Fibroblast of pulmonary artery (primary cell): ENCODE measurements at places on chromosomes 7 and 10.

GRCh38 chr10:59002011-59002410 is 174.4 kb upstream of the PHYHIPL start:
- no peak for DNase-seq

DNA sequence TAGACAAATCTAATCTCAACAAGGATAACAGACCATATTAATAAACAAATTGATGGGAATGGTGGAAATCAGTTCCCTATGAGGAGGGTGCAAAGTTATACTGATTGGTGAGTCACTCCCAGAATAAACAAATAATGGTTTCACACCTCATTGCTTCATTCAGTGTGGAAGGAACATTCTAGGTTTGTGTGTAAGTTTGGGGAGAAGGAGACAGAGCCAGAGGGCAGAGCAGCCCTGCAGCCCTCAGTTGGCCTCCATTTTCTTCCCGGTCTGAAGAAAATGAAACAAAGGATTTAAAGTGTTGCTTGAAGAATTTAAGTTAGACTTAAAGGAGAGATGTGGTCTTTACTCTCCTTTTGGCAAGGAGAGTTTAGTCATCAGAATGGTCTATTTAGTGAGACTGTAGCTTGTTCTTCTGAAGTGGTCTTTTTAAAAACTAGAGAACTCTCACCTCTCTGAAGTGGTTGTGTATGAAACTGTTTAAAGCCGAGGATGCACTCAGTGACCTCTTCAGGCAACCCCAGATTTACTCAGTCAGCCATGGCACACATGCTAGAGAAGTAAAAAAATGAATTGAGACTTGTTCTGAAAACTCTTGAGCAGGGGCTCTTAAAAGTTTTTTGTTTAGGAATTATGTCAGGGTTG is 27.2 kb downstream of the IKZF1 start:
- DNase-seq: no peak

GRCh38 chr10:77297393-77297739 is 340.2 kb downstream of the KCNMA1 start:
- DNase-seq: peak; percentile 40

- no peak for DNase-seq
These were observed 98.3 kb downstream of the CTTNBP2 start for GRCh38 chr7:117774943-117775342.

- DNase-seq: no peak
These were observed 59.8 kb upstream of the TES start for GRCh38 chr7:116150588-116150987.

- peak; percentile 14 for DNase-seq
These were observed 123.3 kb downstream of the TWIST1 start for GRCh38 chr7:18993933-18994668.

DNA sequence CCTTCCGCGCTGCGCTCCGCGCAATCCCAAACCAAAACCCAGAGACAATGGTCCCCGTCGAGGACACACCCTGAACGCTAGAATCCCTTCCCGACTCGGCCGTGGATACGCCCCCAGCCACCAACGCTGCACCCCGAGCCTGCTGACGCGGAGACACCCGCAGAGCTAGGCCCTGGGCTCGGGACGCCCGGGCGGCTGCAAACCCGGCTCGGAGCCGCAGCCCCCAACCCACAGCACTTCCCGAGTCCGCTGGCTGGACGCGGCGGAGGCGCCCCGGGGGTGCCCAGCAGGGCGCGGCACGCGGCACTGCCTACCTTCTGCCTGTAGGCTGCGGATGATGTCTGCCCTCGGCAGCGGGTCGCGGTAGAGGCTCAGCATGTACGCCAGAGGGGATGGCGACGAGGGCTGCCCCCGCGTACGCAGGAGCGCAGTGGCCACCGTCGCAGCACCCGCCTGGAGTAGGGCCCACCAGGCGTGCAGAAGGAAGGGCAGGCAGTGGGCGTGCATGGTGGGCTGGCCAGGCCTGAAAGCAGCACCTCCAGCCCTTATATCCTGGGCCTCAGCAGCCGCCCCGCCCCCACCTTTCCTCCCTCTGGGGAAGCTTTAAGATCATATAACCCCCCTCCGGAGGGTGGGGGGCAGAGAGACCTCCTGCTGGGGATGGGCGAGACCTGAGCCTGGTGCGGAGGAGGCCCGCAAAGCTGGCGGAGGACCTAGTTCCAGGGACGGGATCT is at the start of gene NODAL:
Gene NODAL (minus strand): TSS at position 521 of the 734 bp plus-strand sequence. CDS start 14 bp downstream, at position 507.
- DNase-seq: no peak

GRCh38 chr10:107732045-107732444 is 567.5 kb upstream of the SORCS1 start:
- DNase-seq: no peak

GRCh38 chr7:1106063-1106792 is 18.3 kb downstream of the GPER1 start:
- DNase-seq: no peak

- no peak for DNase-seq
These were observed 53.4 kb upstream of the CALN1 start for GRCh38 chr7:72465521-72465920.

- DNase-seq: no peak
These were observed 12.6 kb upstream of the SLC16A12 start for GRCh38 chr10:89547853-89548513.

DNA sequence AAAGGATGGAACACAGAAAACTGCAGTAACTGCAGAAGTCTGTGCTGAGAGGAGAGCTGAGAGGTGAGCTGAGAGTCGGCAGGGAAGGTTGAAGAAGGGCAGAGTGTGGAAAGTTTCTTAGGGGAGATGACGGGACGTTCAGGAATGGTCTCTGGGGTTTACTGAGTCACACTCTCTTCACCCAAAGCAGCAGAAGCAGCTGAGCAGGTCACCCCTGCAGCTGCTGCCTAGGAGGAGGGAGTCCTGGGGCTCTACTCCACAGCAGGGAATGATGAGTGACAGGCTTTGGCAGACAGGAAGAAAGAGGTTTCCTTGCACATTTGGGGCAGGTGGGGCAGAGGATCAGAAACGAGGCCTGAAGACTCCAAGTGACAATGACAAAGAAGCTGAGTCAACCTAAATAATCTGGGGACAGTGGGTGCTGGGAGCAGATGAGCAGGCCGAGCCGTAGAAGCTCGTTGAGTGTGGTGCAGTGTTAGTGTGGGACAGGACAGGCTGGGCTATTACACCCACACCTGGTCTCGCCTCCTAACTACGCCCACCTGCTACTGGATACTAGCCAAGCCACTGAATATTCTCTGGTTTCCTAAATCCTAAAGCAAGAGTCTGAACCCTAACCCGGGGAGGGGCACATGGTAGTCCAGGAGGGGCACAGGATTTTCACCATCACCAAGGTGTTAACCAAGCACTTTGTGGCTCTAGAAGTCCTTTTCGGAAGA is 24.9 kb downstream of the BEND7 start:
- peak; percentile 10 for DNase-seq

DNA sequence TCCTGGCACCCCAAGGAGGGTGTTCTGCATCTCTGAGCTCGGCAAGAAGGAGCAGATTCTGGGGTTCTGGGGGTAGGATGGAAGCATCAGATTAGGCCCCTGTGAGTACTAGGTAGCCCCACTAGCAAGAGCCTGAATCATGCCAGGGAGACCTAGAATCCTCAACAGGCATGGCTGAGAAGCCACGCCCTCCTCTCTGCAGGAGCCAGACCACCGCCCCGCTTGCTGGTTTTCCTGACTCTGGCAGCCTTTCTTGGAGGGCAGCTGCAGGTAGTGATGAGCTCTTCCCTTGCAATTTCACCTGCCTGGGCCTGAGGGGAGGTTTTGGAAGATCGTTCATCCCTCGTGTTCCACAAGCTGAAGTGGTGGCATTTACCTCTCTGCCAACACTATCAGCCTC is 68.9 kb upstream of the PRLHR start:
- no peak for DNase-seq

DNA sequence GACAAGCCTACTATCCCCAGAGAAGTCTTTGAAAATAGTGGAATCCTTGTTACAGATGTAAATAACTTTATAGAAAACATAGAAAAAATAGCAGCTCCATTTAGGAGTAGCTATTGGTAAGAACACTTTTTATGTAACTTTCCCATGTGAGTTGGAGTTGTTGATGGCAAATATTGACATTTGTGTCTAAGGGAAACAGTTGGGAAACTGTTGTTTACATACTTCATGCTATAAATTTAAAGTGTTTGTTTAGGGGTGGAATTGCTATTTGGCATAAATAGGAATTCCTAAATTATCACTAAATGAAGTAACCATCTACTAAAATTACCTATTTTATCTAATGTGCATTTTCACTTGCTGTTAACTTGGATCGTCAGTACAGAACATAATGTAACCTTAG is 50.7 kb downstream of the GDI2 start:
- no peak for DNase-seq

- no peak for DNase-seq
These were observed 87.9 kb downstream of the KCND2 start for GRCh38 chr7:120360918-120361317.

- DNase-seq: peak; percentile 63
These were observed 822 bp downstream of the SAMD9L start for GRCh38 chr7:93147363-93147762.

DNA sequence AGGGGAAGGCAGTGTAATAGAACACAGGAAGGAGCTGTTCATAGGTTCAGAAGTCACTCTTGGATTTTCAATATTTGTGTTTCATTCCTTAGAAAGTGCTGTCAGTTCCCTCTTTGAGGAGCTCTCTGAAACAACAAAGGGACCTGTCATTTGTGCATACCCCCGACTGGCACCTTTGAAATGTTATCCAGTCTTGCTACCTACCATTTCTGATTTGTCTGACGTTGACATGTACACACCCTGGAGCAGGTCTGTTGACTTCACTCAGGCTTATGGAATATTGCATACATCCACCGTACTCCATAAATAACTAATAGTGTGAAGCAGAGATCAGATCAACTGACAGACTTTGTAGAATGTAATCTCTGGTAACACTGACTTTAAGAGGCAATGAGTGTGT is 189.8 kb downstream of the DPP6 start:
- no peak for DNase-seq

- DNase-seq: no peak
These were observed 279.7 kb upstream of the MGMT start for GRCh38 chr10:129187331-129187730.

DNA sequence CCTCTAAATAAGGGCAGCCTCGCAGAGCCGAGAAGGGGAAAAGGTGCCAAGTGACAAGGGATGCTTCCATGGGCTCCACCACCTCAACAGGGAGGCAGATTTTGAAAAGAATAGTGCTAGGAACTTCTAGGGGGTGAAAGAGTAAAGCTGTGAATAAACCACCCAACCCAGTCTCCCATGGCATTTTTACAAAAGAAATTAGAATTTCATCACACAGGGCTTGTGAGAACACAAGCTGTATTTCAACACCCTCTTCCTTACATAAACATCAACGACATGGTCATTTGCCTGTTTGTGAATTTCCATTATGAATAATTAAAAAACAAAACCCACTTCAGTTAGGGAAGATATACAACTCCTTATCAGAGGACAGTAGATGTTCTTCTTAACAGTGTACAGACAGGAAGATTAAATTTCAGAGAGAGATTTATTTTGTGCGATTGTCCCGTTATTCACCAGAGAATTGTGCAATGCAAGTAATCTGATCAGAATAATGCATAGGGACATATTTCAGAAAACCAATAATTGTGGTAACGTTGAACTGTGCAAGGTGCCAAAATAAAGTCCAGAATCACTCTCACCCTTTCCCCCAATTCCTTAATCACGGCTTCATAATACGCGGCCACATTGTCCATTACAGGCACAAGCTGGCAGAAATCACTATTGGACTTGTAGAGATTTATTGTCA is 207.8 kb upstream of the MGMT start:
- peak; percentile 15 for DNase-seq

- DNase-seq: peak; percentile 75
These were observed 54.5 kb downstream of the COL1A2 start for GRCh38 chr7:94449151-94449725.

DNA sequence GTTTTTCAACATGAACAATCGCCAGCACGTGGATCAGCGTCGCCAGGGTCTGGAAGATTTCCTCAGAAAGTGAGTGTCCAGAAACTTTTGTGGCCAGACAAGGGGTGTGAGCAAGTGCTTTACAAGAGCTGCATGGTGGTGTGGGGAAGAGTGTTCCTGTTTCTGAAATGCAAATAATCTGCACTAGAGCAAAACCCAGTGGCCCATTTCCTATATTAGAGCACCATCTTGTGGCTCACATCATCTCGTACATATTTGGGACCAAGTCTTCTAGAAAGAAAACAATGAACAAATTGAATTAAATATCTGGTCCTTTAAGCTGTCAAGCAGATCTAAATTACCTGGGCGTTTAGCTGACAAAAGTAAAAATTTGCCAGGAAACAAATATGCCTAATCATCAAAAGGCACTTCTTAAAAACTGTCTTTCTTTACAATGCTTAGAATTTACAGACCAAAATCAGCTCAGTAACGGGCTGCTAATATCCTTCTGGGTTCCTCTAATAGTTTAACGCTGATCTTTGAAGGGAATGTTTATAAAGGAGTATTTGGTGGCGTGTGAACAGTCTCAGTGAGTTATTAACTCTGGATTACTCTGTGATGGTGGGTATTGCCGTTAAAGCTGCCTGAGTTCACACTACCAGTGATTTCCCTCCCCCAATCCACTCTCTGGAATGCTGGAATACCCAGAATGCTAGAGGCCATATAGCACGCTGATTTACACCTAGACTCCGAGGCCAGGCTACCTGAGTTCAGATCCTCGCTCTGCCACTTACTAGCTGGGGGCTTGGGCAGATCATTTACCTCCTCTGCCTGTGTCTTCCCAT is 73.6 kb downstream of the SNX10 start:
- peak; percentile 86 for DNase-seq

DNA sequence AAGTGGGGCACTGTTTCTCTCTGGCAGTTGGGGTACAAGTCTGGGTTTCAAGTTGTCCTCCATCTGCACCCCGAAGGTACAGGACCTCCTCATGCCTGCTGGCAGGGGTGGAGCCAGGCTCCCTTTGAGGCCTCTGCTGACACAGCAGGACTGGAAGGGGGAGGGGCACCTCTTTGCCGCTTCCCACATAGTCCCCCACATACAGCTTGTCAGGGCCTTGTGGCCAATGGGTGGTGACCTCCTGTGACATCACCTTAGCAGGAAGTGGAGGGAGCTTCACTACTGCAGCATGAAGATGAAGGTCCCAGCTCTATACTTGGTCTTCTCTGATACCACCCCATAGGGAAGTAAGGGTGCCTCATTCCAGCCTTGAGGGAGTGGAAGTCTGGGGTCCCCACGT is 167.8 kb downstream of the RAMP3 start:
- DNase-seq: no peak

DNA sequence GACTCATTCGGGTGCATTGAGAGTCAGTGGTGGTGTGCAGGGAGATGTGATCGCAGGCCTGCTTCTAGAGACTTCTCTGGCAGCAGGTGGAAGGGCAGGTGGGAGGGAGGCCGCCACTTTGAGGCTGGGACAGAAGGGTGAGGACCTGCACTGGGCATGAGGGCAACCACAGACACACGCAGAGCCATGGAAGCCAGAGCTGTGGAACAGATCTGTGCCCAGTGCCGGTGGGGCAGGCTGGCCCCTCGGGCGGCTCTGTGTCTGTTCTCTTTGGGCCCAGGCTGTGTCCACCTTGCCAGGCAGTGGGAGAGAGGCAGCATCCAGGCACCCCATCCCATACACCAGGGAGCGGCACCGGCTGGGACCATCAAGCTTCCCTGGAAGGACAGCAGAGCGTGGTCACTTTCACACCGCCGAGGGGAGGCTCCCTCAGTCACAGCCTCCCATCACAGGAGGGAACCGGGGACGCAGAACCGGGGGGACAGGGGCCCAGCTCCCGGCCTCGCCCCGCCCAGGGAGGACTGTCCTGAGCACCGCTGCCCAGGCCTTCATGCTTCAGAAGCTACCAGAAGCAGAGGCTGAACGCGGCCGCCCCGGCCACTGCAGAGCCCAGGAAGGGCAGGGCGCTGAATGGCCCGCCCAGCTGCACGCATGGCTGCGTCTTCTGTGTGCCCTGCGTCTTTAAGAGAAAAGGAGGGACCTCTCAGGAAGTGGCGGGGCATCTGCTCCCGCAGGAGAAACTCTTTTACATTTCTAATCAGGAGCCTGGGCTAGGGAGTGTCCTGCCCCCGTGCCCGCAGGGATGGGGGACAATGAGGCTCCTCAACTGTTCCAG is 32.1 kb downstream of the EN2 start:
- DNase-seq: no peak
